Stimulated activated CD4-positive, alpha-beta T cell treated with anti-CD3 and anti-CD28 coated beads, Interleukin-2, amount 100 ng/mL, for 4 hours (primary cell): ENCODE measurements at places on chromosomes 1 and 21.

GRCh38 chr1:209805875-209806760 lies at the start of gene IRF6:
TSS of gene IRF6 (minus strand) at chr1:209806142. CDS start at chr1:209801413, 4,729 bp downstream.
- peak; percentile 54 for DNase-seq

DNA sequence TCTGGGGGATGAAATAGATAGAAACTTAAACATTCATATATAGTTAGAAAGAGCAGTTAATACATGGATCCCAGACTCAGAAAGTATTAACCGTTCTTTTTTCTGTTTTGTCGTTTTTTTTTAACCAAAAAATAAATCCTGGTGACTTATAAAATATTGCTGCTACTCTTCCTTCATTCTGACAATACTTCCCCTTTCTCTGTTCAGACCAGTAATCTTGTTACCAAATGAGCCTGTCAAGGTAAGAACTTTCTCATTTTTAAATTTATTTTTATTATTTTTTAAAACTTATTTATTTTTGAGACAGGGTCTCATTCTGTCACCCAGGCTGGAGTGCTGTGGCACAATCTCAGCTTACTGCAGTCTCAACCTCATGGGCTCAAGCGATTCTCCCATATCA lies 13.7 kb downstream of the PTPN22 start:
- DNase-seq: no peak

DNA sequence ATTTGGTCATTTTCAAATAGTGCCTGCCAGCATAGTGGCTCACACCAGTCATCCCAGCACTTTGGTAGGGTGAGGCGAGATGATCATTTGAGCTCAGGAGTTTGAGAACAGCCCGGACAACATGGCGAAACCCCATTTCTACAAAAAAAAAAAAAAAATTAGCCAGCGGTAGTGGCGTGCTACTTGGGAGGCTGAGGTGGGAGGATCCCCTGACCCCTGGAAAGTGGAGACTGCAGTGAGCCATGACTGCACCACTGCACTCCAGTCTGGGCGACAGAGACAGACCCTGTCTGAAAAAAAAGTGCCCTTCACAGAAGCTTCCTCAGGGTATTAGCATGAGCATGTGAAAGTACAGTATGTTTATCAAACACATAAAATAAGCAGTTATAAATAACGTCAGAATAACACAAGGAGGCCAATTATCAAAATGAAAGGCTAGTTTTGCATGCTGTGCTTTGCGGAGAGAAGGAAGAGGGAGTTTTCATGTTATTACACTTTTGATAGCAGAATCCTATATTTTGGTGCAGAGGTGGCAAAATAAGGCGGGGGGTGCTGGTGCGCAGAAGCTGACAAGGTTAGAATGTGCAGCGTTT lies 781 bp upstream of the METTL13 start:
- DNase-seq: no peak

DNA sequence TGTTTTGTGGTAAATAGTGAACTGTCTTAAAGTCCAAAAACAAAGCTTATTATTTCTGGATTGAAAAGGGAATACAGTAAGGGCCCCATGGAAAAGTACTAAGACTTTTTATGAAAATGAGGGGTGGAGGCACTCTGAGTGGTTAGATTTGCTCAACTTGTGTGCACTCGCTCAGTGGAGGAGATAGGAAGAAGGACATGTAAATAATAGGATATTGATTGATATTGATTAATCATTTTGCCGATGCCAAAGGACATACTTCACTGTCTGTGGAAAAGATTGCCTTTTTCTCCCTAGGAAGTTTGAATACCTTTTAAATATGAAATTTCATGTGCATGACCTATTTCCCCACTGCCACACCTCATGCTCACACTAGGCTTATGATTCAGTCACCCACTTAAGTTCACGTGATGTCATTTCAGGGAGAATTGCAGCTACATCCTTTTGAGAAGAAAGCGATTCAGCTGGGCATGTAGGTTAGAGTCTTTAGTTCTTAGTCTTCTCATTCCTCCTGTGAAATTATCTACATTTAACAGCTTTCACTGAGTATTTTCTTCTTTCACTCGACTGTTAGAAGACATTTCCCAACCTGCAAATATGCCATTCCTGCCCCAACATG lies 5.0 kb downstream of the MTR start:
- DNase-seq: no peak

DNA sequence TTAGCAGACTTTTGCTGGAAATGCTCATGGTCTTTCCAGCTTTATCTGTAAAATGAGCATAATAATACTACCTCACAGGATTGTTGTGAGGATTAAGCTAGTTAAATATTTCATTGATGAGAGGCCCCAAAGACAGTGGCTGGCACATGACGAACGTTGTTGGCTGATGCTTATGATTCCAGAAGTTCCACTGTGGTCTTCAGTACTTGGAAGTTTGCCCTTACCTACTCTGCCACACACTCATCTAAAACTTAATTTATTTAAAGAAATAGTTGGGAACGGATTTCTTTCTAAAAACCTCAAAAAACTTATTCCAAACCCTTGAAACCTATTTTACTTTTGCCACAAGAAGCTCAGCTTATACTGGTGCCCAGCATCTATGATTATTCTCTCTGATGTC lies 170.7 kb downstream of the DHRS3 start:
- DNase-seq: no peak

GRCh38 chr1:220438741-220439140 lies 89.2 kb upstream of the MARK1 start:
- DNase-seq: no peak

DNA sequence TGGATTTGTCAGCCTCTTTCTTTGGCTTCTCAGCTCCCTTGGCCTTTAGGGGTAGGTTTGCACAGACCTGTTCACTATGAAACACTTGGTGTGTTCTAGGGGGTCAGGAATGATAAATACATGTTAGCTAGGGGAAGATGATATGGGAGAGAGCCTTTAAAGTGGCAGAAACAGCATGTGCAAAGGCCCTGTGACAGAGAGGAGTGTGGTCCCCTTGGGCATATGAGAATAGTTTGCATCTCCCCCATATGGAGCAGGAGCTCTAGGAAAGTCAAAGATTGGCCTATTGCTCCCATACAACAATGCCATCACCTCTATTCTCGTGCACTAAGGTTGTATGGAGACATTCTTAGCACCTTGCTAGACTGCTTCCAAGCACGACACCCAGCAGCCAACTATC lies 10.7 kb upstream of the NTPCR start:
- no peak for DNase-seq

DNA sequence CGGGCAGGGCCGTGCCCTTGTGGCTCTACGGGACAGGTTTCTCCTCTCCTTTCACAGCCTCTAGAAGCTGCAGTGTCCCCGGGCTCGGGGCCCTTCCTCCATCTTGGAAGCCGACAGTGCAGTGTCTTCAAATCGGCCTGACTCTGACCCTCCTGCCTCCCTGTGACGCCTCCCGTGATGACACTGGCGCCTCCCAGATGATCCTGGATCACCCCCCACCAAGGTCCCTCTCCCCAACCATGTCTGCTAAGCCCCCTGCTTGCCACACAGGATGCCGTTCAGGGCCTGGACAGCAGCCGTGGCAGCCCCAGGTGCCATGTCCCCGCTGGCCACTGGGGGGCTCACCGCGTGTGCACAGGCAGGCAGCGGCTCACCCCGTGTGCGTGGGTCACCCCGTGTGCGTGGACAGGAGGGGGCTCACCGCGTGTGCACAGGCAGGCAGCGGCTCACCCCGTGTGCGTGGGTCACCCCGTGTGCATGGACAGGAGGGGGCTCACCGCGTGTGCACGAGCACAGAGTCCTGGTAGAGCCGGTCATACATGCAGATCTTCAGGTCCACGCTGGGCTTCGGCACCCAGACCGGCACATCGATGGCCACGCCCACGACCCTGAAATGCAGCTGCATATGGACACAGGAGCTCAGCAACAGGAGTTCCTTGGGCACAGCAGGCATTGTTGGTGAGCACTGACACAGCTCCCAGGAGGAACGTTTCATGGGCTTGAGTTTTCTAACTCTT lies 24.9 kb upstream of the TMEM52 start:
- peak; percentile 39 for DNase-seq

- DNase-seq: peak; percentile 48
These were observed at the start of gene SCMH1 for GRCh38 chr1:41241749-41242341. TSS of gene SCMH1 (minus strand) at chr1:41242306. CDS start at chr1:41186133, 56,173 bp downstream.

DNA sequence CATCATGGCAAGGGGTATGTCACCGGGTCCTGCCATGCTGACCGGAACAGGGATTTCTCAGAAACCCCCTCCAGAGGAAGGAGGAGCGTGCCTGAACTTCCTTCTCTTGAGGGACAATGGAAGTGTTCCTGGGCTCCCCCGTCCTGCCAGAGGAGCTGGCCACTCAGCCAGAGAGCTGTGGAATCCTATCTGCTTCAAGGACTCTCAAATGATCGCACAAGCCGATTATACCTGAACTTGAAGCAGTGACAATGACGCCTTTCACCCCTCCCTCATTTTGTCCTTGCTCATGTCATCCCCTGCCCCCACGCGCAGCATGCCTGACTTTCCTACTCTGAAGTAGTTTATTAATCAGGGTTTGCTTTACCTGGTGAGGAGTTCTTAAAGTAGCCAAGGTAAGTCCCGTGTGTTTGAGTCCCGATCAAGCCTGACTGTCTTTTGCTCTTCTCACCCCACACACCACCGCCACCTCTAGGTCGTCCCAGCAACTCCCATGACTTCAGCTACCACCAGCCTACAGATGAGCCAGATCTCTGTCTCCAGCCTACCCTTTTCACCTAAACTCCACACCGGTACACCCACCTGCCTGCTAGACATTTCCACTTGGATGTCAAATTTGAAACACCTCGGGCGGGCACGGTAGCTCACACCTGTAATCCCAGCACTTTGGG lies 25.0 kb upstream of the PRELP start:
- no peak for DNase-seq

GRCh38 chr1:12460121-12460520 lies 157.9 kb downstream of the DHRS3 start:
- no peak for DNase-seq

- peak; percentile 4 for DNase-seq
These were observed 1.7 kb downstream of the TNFSF4 start for GRCh38 chr1:173205146-173206051.

- DNase-seq: no peak
These were observed 382.5 kb upstream of the VAMP3 start for GRCh38 chr1:7388488-7389185.

DNA sequence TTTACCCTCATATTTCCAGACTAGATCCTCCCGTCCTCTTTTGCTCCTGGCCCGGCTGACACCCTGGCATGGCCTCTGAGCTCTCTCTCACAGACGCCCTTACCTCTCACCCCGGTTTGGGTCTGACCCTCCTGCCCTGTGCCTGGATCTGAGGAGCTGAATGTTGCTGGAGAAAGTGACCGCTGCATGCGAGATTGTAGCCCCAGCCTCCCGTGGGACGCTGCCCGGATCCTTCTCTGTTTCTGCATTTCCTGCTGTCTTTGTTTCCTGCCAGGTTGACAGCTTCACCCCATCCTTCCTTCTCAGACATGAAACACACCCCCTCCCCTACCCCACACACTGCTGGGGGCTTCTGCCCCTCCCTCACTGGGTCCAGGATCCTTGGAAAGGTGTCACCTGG lies 9.5 kb downstream of the FAM131C start:
- no peak for DNase-seq

DNA sequence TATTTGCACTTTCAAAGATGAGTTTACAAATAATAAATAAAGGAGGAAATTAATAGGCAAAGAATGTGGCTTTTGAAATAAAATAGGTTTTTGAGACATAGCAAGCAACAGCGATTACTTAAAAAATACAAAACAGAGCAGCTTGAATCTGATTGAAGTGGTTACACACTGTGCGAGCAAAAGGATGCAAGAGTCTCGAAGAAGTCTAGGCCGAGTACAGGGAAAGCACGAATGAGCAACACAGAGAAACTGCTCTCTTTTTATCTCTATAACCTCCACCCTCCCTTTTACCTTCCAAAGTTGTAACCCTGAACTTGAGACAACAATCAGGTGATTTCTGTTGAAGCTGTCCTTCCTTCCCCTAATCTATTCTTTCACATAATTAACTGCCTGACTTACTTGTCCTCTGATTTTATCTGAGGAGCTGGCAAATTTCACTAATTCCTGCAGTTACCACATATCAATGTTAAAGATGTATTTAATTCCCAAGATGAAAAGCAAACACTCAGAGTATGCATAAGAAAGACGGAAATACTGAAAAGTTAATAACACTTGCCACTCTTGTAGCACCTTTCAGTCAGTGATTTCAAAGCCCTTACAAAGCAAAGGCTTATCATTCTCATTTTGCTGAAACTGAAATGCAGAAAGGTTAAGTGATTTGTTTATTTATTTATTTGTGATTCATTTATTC lies 1030.1 kb downstream of the ADGRL2 start:
- no peak for DNase-seq

GRCh38 chr1:91706140-91706957 lies 179.6 kb downstream of the TGFBR3 start:
- no peak for DNase-seq

DNA sequence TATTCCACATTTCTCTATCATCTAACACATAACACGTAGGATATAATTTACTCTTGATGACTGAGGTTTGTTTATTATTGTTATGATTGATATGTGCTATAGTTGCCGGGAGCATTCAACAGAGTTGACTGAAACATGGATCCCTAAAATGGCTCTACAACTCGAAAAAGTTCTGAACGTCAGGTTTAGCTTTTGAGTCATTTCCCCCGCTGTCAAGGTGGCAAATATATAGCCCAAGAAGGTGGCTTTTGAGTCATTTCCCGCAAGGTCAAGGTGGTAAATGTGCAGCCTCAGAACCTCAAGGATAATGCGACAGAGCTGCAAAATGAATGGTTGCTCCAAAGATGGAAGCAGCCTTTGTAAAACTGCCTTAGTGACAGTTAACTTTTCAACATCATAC lies 104.0 kb downstream of the NIBAN1 start:
- DNase-seq: no peak

GRCh38 chr1:74199504-74199903 lies 1.5 kb downstream of the FPGT start:
- no peak for DNase-seq

GRCh38 chr1:85411567-85412305 lies 53.2 kb downstream of the DDAH1 start:
- DNase-seq: no peak

- no peak for DNase-seq
These were observed 1.6 kb downstream of the PBX1 start for GRCh38 chr1:164560556-164560955.

DNA sequence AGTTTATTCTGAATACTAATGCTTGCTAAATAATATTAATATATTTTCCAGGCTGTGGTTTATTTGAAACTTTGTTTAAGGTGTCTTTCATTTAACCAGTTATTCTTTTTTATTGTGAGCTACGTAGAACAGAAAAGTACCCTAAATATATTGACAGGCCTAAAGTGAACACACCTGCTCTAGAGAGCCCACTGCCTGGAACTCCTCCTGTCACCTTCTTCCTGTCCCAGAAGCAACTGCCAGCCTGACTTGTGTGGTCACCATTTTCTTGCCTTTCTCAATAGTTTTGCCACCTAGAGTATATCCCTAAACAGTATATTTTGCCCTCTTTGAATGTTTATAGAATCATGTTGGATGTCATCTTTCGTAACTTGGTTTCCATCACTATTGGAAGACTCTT lies 48.5 kb downstream of the SCCPDH start:
- no peak for DNase-seq

- DNase-seq: no peak
These were observed 107.5 kb upstream of the CLDN14 start for GRCh38 chr21:36587388-36587787.

DNA sequence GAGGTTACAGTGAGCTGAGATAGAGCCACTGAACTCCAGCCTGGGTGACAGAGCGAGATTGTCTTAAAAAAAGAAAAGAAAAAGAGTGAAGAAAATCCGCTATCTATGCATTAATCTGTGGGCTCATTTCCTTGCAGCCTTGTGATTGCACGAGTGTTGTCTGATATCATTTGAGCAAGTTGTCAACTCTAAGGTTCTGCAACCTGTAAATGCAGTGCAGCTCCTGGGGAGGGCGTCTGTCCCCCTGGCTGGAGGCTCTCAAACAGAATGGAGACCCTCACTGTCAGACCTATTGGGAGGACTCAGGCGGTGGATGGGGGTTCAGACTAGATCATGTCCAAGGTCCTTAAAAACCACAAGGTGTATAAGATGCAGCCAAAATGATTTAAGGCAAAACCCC lies 6.2 kb downstream of the CORT start:
- no peak for DNase-seq
